CD4-positive, alpha-beta T cell treated with Interleukin-6 at 100 ng/mL for 8 hours (primary cell): ENCODE measurements at places on chromosomes 5 and 9.

- no peak for DNase-seq
These were observed 217.6 kb upstream of the DMRTA1 start for GRCh38 chr9:22229069-22229468.

DNA sequence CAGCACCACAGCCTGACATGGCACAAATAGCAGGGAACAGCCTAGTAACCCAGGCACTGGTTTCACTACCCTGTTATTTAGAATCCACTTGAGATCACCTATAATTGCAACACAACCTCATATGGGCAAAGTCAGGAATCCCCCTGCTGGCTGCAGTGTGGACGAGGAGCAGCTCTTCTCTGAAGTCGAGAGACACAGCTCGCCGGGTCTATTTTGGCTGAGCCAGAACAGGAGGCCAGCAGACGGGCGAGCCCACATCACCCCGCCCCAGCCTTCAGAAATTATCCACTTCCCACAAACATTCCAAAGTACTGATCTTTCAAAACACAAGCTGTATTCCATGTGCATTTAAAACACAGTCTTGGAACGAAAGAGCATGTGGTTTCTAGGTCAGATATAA lies 179.0 kb downstream of the ROR2 start:
- no peak for DNase-seq

GRCh38 chr5:40555886-40556285 lies 123.8 kb upstream of the PTGER4 start:
- DNase-seq: no peak

DNA sequence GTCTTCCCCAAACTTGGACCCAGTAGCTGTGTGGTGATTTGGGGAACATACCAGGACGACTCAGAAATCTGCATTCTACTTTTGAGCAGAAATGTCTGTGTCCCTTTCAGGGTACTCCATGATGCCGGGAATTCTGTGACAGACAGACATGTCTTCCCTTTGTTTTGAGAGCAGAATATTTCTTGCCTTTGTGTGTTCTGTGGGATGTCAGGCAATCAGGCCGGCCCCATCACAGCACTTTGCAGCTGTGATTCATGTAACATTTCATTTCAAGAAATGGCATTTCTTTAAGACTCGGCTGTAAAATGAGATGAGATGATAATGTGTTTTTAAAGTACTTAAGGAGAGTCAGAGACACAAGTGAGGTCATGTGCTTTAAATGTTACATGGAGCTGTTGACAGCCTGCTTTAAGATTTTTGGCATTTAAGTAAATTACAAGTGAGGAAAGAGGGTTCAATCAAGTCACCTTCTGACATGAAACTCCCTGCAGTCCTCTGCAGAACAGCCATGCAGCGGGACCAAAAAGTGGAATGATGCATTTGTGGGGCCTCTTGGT lies 98.7 kb downstream of the SLC28A3 start:
- DNase-seq: no peak

DNA sequence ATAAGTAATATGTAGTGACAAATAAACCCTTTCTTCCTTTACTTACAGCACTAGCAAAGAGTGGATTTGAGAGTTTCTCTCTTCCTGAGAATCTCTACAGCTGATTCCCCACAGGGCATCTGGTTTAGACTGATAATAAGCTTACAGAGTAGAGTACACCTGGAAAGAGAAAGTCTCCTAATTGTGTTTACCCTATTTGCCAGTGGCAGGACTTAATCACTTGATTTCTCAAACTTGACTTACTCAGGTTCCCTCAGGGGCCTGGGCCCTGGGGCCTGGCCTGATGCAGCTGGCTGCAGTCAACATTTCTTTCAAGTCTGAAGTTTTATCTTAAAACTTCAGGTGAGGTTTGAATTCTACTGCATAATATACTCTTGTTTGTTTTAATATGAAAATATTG lies 38.0 kb upstream of the UBTD2 start:
- DNase-seq: no peak

DNA sequence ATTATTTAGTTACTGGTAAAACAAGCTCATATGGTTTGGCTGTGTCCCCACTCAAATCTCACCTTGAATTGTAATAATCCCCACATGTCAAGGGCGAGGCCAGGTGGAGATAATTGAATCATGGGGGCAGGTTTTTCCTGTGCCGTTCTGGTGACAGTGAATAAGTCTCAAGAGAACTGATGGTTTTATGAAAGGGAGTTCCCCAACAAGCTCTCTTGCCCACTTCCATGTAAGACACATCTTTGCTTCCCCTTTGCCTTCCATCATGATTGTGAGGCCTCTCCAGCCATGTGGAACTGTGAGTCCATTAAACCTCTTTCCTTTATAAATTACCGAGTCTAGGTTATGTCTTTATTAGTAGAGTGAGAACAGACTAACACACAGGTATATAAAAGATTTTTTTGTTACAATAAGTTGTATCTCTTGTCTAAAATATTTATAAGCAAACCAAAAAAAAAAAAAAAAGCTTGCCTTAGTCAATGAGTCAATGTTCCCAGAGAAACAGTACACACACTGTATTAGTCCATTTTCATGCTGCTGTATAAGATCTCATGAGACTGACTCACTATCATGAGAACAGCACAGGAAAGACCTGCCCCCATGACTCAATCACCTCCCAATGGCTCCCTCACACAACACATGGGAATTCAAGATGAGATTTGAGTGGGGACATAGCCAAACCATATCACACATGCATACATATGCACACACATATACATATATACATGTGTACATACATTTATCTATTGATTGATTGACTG lies 138.3 kb downstream of the BASP1 start:
- no peak for DNase-seq

- no peak for DNase-seq
These were observed 497.9 kb downstream of the ARHGEF28 start for GRCh38 chr5:74123929-74124328.

- no peak for DNase-seq
These were observed 99.5 kb upstream of the FBXL17 start for GRCh38 chr5:108481355-108481931.

DNA sequence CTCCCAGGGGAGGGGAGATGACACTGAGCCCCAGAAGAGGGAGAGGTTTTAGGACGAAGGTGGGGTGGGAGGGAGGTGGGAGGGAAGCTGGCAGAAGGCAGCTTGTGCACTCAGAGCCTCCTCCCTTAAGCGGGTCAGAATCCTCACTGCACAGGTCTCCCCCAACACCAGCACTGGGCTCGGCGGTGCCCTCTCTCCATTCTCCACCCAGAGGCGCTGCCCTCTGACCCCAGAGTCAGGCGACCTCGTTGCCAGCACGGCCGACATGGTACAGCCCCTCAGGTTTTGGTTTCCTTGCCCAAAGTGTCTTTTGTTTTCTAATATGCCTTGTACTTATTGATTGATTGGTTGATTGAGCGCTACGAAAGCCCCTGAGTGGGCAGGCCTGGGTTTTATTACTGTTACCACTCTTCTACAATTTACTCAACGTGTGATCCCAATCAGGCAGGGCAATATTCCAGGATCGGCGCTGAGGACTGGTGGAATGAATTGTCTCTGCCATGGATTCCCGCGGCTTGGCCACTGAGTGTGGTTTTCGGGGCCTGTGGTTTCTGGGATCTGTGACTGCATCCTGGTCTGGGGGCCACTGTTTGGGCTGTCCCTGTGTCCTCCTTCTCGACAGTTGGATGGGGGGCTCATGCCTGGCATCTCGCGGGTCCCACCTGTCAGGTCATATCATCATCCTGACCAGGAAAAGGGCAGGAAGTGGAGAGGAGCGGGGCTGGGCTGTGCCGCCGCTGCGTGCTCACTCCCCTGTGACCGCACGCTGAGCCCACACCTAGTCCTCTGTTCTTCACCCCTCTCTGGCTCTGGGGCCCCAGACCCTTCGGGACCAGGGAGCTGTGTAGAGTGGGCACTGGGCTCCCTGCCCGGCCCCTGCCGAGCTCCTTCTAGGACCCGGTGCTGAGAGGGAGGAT lies 9.6 kb upstream of the FCN2 start:
- DNase-seq: no peak

DNA sequence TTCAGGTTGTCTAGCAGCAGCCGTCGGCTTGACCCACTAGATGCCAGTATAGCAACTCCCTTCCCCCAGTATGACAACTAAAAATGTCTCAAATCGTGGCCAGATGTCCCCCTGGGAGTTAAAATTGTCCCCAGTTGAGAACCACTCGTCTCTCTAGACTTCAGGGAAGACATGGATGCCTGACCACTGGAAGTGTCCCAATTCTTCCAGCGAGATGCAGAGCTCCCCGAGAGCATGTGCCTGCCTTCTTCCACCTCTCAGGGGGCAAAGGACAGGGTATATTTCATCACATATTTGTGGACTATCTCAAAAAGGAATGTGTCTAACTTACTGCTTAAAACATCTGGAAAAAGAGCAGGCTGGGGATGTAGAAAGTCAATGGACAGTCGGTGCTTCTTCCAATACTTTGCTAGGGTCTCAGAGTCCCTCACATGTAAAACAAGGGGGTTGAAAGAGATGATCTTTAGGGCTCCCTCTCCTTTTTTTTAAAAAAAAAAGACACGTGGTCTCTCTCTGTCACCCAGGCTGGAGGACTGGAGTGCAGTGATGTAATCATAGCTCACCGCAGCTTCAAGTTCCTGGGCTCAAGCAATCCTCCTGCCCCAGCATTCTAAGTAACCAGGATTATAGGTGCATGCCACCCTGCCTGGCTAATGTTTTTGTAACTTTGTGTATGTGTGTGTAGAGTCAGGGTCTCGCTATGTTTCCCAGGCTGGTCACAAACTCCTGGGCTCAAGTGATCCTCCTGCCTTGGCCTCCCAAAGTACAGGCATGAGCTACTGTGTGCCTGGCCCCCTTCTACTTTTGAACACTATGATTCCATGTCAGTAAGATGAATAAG lies 190.6 kb downstream of the DAB2IP start:
- no peak for DNase-seq

GRCh38 chr5:24188216-24188925 lies 456.4 kb downstream of the CDH10 start:
- DNase-seq: no peak

DNA sequence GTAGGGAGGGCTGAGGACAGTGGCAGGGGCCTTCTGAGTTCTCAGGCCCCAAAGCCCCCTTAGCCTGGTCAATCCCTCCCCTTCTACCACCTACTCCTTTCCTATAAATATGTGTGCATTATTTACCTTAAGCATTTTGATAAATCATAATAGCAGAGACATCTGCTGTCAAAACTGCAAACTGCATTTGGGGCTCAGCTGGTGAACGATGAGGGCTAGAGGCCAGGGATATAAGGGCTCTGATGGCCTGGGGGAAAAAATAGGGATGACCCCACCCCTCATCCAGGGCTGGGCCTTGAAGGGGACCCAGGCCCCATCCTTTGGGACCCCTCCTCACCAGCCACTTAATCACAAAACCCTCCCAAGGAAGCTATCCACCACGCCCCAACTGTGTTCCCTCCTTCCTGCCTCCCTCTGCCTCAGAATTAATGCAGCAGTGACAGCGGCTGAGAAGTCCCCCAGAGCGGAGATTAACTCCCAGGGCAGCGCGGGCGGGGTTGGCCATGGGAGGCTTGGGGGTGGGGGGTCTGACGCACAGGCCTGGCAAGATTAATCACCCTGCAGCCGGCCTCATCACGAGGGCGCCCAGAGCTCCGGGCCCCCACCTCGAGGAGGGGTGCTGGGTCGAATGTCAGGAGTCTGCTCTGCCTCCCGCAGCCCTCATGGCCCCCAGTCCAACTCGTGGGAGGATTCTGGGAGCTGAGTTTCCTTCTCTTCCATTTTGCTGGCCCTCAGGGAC lies 42.1 kb downstream of the CXXC5 start:
- no peak for DNase-seq

DNA sequence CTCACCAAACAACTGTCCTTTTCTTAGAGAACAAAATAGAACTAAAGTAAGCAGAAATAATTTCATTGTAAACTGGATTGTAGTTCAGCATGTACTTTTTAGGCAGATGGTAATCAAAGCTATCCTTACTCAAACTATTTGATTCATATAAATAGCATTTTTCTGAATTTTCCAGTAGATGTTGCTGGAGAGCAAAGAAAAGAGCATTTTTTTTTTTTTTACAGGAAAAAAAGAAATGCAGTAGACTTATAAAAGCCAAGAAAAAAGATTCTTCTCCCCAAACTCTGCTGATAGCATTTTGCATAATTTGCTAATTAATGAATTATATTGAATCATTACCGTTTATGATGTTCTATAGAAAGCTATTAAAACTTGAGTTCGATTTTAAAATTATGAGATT lies 715.3 kb upstream of the WWC1 start:
- no peak for DNase-seq

GRCh38 chr5:79109527-79110492 lies 1.8 kb upstream of the BHMT start:
- no peak for DNase-seq

DNA sequence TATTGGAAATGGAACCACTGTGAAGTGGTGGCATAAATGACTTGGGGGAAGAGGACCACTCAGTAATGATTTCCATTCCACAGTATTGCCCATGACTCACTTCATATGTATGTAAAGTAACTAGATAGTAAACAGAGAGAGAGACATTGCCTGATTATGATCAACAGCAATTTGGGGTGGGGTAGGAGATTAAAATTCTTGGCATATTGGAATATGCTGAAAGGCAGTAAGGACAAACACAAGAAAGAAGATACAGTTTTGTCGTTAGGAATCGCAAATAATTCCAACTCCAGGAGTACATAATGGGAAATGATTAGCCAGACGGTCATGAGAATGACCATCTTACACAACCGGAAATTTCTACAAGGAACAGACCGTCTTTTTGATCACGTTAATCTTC lies 1.5 kb upstream of the HMGCS1 start:
- DNase-seq: no peak

- no peak for DNase-seq
These were observed 218.8 kb downstream of the PRR16 start for GRCh38 chr5:120682851-120683250.

DNA sequence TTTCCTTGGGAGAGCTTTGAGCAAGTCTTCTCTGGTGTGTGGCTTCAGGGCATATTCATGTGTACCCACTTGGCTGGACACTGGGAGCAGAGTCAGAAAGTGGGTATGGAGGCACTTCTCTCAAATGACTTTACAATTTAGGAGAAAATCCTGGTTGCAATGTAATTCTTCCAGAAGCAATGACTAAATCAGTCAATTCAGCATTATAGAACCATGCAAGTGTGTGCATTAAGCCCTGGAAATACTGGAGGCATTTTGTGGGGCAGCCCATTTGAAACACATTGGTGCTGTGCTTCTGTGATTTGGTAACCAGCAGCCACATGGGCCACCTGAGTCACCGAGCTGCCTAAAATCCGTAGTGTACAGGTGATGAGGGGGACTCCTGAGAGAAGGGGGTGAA lies 94.6 kb upstream of the TAS2R1 start:
- DNase-seq: no peak

DNA sequence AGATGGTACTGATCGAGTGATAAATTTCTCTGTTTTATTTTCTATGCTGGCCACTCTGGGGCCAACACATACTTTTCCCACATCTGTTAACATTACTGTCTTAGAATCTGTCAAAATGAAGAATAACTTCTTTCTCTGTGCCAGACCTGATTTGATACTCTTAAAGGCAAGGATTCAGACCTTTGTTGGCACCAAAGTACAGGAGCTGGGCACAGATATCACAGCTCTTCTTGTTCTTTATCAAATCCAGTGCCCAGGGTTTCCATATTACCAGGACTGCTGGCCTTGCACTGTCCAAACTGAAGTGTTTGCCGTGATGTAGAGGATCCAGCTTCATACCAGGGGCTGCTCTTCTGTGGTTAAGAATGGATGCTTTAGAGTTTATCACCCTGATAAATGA lies 20.9 kb downstream of the ZNF474 start:
- DNase-seq: no peak

GRCh38 chr5:1464096-1464446 lies 18.8 kb upstream of the SLC6A3 start:
- no peak for DNase-seq

- DNase-seq: no peak
These were observed 146.5 kb upstream of the TLX3 start for GRCh38 chr5:171162596-171162995.
